ENCODE measurements at places on chromosomes 2 and 18.

DNA sequence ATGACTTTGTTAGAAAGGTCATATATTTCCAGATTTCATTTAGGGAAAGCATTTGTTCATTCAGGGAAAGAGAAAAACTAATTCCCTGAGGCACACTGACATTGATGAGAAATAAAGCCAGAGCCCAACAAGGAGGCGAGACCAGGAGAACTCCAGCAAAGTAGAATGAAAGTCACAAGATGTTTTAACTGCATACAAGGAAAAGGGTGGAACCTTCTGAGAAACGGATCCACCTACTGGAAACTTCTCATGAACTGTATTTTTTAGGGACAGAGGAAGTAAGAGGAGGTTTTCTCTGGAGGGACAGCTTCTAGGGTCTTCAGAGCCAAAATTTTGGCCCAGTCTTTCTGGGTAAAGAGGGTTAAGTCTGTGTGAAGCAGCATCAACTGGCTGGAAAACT is 548.2 kb upstream of the PIK3C3 start:
- no peak for DNase-seq

DNA sequence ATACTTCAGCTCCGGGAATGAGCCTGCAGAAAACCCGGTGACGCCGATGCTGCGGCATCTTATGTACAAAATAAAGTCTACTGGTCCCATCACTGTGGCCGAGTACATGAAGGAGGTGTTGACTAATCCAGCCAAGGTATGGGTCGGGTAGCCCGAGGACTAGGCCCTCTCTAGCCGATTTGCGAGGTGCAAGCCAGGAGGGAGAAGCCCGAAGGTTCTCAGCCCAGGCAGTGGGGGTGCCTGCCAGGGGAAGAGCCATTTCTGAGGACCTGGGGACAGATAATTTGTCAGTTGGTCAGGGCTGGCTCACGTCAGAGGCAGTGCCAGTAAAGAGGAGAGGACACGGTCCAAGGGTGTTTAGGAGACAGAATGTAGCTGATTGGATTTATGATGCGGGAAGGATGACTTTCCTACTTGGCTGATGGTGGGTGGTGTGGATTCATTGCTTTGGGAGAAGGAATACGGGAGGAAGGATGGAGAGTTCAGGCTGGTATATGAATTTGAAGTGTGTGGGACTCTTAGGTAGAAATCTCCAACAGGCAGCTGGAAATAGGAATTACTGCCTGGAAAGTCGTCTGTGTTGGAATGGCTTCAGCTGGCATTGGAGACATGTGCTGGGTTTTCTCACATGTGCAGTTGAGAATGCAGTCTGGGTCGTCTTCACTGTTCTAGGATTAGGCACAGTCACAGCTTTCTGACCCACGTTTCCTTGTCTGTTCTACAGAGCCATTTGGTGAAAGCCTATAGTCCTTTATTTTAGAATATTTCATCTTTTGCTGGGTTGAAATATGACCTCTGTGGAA is 874 bp downstream of the NDUFAF7 start:
- no peak for DNase-seq

DNA sequence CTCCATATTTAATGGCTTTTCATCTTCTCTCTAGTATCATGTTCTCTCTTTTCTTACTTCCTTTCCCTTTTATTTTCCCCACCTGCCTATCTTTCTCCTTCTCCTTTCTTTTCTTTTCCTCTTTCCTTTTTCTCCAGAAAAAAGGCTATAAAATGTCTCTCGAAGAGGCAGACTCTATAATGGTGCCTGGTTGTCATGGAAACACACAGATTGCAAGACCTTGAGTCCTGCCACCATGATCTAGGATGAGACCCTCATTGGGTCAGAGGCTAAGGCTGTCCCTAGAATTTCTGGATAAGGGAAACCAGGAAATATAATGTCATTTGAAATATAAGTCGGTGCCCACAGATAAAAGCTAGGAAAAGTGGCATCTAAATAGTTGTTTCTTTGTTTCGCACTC is 36.5 kb upstream of the LHCGR start:
- no peak for DNase-seq

DNA sequence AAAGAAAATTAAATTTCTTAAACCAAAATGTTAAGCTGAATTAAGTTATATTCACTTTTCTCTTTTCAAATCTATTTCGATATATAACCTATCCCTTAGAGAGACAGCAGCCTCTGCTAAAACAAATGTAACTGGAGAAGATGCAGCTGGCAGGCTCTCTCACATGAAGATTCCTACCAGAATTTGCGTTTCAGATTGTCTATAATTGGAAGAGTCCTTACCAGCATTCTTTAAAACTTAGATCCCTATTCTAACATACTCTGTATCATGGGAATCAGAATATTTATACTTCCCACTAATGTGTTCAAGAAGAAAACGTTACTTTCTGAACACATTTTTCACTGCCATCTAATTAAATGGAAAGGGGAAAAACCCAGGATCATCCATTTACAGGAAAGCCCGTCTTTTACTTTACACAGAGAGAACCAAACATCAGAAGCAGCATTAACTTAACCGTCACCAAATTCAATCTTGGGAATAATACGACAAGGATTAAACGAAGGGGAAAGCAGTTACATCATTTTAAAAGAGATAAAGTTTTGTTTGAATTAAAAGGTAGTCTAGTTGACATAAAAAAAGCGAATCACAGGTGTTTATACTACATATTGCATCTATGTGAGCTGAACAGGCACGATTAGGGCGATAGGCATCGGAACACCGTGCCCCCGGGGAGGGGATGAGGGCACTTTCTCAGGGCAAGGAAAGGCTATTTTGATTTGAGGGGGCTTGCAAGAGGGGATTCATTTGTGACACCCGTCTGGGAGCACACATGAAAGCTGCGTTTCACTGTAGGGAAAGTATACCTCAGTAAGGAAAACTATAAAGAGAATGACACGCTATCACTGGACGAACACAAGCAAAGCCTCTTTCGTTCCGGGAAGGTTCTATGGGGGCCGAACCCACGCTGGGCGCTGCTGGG is 1.3 kb downstream of the PTPN2 start:
- DNase-seq = no peak

GRCh38 chr2:40226637-40227036 is 225.3 kb downstream of the SLC8A1 start:
- DNase-seq = no peak

GRCh38 chr18:62102221-62102620 is 84.6 kb downstream of the PIGN start:
- no peak for DNase-seq

DNA sequence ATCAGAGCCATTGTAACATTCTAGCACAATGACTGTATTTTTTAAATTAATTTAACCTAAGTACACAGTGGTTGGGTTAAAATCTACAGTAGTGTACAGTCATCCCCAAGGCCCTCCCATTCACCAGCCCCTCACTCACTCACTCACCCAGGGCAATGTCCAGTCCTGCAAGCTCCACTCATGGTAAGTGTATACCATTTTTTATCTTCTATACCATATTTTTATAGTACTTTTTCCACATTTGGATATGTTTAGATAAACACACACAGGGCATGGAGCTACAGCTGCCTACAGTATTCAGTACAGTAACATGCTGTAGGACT is 72.1 kb downstream of the COPS8 start:
- DNase-seq = no peak

DNA sequence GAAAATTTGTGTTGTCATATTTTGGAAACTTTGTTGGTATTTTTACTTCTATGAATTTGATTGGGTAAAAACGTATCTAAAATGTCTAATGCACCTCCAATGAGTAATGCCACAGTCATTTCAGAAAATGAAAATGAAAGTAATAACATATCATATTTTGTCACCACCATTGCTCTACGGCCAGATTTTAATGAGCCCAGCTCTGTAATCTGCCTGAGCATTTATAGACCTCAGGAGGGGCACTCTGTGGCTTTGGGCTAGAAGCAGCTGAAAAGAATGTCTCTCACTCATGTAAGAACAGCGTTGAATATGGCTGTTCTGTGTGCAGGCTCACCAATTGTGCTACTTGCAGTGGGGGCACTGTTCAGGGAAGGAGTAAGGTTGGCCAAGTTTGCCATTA is 32.7 kb upstream of the ABCA12 start:
- no peak for DNase-seq

DNA sequence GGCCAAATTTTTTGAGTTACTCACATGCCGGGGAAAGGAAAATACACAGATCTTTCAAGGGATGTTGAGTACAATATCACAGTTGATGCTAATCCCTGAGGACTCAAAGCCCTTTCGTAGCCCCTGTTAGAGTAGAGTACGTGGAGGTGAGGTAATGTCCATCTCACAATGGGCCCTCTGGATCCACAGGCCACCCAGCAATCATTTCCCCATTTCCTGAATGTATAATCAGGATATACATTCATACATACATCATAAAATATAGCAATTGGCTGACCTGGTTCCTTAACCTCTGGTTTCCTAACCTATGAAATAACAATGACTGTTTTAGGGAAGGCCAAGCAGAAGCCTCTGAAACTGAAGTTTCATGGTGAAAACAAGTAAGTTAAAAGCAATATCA is 10.2 kb upstream of the SP100 start:
- no peak for DNase-seq

DNA sequence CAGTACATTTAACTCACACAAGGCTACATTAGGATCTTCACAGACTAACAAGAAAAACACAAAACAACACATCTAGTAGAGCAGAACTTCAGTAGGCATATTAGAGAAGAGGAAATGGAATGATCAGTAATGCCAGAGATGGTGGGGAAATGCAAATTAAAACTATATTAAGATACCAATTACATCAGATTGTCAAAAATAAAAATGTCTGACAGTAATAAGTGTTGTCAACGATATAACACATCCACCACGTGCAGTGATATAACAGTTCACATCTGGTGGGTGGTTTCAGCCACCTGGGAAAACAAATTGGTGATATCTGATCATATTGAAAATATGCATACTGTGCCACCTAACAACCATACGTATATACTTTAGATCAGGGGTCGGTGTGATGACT is 59.9 kb downstream of the GALNT1 start:
- no peak for DNase-seq

GRCh38 chr2:8576525-8577167 is 105.2 kb upstream of the ID2 start:
- no peak for DNase-seq

DNA sequence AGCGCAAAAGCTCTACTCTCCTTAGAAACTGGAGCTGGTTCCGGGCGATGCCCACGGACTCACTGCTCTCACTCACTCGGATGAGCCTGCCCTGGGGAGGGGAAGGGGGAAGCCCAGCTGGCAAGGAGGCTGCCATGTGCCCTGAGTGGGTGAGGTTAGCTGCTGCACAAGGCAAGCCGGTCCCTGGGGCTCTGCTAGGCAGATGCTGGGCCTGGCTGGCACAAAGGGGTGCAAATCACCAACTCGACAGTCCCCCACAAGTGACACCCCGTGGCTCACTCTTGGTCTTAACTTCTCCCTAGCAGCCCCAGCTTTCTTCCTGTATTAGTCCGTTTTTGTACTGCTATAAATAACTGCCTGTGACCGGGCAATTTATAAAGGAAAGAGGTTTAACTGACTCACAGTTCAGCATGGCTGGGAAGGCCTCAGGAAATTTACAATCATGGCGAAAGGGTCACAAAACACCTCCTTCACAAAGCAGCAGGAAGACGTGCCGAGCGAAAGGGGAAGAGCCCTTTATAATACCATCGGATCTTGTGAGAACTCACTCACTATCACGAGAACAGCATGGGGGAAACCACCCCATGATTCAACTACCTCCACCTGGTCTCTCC is 33.2 kb downstream of the ADCY3 start:
- DNase-seq = no peak

DNA sequence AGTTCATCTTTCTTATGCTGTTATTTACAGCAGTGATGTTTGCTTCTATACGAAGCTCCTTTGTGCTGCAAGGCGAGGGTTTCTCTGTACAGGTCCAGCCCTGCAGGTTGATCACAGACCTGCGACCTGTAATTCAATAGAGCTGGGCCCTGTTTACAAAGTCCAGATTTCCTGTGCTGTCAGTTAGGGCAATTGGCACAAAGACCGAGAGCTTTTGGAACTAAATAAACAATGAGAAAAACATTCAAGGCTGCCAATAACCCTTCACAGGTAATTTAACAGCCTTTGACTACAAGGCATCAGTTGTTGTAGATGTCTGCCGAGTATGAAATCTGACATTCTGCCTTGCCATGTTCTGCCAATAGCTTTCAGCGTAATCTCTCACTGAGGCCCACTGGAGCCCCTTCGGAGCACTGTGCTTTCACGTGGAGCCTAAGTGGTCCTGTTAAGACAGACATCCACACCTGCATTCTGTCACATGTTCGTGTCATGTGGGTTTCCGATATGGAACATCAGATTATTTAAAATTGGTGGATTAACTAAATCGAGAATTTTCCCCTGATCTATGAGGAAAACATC is 232.5 kb downstream of the PTGR3 start:
- no peak for DNase-seq

- no peak for DNase-seq
Measured at GRCh38 chr2:54486766-54487165, 30.6 kb downstream of the SPTBN1 start.

GRCh38 chr2:130767408-130767775 is 12.1 kb downstream of the AMER3 start:
- DNase-seq = no peak

- DNase-seq = no peak
Measured at GRCh38 chr2:127106457-127106990, 430 bp downstream of the BIN1 start.

DNA sequence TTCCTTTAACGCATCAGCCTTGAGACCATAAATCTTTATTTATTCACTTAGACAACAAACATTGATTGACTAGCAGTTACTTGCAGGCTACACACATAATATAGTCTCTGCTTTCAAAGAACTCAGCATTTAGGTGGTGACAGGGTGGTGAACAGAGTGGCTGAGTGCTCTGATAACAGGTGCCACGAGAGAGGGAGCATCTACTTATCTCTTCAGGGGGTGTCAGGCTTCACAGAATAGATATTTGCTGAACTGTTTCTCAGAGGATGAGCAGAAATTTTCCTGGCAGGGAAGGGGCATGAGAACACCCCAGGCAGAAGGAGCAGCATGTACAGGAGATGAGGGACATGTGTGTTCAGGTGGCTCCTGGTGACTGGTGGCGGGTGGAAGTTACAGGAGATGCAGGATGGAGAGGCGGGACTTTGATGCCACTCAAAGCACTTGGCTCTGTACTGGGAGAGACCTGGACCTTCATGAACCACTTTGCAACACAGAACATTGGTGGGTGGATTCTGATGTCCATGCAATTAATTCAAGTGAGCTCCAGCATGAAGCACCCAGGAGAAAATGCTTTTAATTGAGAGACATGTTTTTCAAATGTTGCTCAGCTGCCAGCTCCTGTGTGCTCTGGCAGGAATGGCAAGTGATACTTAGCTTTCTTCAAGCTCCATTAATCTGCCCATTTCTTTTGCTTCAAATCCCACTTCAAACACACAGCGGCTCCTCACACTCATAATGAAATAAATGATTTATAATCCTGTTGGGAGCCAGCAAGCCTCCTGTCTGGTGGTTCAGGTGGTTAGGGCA is 248.9 kb downstream of the MYCN start:
- DNase-seq = no peak

- no peak for DNase-seq
Measured at GRCh38 chr2:237633061-237633561, 5.7 kb downstream of the LRRFIP1 start.

DNA sequence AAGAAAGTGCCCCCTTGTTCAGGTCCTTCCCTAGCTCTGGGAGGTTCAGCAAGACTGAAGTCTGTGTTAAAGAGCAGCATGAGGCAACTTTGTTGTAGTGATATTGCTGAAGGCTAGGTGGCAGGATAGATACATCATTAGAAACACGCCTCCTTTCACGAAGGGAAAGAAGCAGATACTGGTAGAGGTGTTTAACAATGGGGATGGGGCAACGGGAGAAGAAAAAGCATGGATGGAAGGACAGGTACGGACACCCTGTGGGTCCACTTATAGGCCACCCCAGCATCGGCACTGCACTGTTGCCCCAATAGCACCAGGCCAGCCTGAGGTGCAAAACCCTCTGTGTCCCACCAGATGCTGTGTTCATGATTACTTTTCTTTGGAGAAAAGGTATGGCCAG is 3.5 kb upstream of the IGFBP5 start:
- DNase-seq = no peak
